ENCODE measurements at places on chromosomes 16 and 17.
A peak's percentile ranks its signal among the peaks of the same experiment; 100 is the strongest.

GRCh38 chr16:58882292-58882691, 148.2 kb upstream of the GOT2 start:
- DNase-seq: no peak

GRCh38 chr16:21950782-21951521, 2.2 kb upstream of the UQCRC2 start:
- no peak for DNase-seq

- no peak for DNase-seq
These were observed 240.0 kb downstream of the C16orf95 start for GRCh38 chr16:87076950-87077749.

DNA sequence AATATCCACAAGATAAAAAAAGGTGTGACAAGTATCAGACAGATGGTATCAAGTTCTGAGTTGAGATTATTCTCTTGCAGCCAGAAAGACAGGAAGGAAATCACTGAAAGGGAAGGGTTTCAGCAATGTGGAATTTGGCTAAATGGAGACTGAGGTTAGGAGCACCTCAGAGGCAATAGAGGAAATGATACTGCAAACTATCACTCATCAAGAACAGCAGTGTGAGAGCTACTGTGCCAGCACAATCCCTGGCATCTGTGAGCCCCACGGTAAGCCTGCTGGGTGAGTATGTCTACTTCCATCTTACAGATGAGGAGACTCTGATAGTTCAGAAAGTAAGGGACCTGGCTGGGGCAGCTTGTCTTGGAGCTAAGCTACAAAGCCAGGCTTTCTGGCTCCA, 162.0 kb downstream of the SALL1 start:
- no peak for DNase-seq

- DNase-seq: no peak
These were observed 2.2 kb downstream of the HAGHL start for GRCh38 chr16:728890-729744.

GRCh38 chr17:76462556-76463290, 4.7 kb upstream of the AANAT start:
- DNase-seq: no peak

- DNase-seq: no peak
These were observed 140.8 kb downstream of the PRKCA start for GRCh38 chr17:66443166-66443565.

DNA sequence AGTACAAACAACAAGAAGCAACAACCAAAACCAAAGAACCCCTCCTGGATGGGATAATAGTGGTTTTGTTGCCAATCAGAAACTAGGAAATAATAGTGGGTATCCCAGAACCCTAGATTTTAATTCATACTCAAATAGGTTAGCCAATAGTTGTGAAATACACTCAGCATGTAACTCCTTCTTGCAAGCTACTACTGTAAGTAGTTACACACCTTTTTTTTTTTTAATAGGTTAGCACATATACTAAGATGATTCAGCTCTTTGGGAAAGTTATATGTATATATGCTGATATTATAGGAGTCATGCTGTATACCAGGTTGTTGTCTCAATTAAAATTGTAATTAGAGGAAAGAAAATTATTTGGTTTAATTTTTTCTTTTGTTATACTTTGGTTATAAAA, 92.5 kb upstream of the HAS3 start:
- DNase-seq: no peak

DNA sequence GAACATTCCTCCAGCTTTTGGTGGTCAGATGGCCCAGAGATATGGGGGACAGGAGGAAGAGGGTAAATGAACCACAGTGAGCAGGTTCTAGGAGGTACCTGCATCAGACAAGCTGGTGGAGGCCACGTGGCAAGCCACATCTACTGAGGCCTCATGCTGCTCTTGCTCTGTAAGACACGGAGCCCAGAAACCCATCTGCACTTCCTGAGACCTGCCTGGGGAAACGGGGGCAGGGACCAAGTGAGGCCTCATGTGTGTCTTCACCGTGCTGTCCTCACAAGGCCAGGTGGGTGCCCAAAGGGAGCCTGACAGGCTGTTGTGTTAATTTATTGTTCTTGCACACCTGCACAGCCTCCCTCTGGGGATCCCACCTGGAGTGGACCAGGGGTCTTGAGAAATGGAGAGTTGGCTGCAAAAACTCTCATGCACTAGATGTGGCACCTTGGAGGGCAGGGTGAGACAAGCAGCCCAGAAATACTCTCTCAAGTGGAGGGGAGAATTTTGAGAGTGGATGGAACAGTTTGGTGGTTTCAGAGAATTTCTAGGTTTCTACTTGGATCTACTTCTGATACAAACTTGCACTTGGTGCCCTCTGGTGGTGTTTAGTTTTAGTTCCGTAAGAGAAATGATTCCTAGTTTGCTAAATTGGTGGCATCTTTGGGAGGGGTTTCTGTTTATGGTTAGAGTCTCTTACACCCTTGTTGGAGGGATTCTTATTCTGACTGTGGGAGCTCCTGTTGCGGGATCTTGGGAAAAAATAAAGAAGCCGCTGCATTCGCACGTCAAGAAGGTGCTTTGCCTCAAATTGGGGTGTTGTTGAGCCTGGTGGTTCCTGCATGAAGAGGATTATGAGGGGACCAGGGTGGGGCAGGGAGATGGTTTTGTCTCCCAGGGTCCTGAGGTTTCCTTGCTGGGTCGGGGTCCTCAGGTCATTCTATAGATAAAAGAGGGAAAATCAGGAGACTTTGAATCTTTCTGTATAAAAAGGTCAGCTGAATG, 47.5 kb downstream of the SLC6A2 start:
- peak; percentile 28 for DNase-seq

DNA sequence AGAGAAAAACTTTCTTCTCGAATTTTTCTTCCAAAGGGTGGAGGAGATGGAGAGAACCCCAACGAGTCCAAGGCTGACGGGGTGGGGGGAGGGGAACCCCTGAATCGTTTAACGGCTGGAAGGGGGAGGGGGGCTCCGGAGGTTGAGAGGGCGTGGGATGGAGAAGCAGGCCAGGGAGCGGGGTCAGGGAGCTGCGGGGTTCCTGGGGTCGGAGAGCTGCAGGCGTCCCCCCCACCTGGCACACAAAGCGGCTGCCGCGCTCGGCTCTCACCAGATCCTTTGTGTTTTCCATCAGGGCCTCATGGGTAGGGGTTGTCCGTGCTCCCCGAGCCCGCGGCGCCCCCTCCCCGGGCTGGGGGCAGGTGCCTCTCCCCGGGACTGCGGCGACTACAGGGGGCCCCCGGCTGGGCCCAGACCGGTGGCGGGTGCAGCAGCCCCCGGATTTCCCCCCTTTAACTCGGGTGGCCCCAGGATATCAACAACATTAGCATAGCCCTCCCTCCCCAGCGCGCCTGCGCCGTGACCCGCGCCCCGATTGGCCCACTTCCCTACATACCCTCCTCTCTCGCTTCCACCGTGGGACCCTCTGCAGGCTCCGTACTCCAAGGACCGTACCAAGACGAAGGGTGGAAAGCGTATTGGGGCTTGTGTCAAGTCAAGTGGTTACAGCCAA, at the start of gene MBTD1:
MBTD1 (minus strand) TSS at position 486 of the 673 bp plus-strand sequence. CDS start 34,888 bp downstream, outside the sequence.
- peak; percentile 98 for DNase-seq

GRCh38 chr16:9008601-9009260, 45.0 kb upstream of the USP7 start:
- peak; percentile 33 for DNase-seq

DNA sequence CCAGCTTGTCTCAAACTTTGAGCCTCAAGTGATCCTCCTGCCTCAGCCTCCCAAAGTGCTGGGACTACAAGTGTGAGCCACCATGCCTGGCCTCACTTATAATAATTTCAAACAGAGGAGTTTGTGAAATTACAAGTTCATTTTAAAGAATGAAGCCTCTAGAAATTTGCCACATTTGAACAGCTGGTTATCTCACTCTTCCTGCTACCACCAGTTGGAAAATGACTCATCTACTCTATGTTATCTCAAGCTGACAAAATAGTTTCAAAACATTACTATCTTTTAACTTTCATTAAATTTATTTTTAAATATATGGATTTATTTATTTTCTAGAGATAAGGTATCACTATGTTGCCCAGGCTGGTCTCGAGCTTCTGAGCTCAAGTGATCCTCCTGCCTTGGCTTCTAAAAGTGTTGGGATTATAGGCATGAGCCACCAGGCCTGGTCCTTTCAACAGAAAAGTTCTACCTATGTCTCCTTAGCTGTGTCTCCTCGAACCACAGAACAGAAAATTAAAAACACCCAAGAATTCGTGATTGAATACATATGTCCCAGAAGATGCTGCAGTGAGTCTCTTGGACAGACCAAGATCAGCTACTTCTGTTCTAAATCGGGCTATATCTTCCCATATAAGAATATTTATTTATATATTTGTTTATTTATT, 47.6 kb downstream of the MYH13 start:
- DNase-seq: no peak

GRCh38 chr16:17817260-17817659, 346.5 kb upstream of the XYLT1 start:
- DNase-seq: no peak

DNA sequence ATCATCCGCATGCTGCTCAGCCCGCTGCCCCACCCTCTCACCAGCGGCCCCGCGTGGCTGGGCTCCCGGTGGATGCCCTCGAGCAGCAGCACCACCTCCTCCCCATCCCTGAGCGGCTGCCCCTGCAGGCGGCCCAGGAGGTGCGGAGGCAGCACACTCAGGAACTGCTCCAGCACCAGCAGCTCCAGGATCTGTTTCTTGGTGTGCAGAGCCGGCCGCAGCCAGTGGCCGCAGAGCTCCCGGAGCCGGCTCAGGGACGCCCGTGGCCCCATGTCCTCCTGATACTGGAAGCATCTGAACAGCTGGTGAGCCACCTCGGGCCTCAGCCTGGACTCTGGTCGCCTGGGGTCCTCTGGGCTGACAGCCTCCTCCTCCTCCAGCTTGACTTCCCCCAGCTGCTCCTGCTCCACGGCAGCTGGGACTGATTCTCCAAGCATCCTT, 6.6 kb downstream of the ZSCAN10 start:
- no peak for DNase-seq

GRCh38 chr17:36149296-36149820, 27.1 kb downstream of the TBC1D3B start:
- no peak for DNase-seq
